Activated CD4-positive, alpha-beta T cell treated with anti-CD3 and anti-CD28 coated beads for 4 hours (primary cell): ENCODE measurements at places on chromosomes 5 and 9.

- DNase-seq: no peak
These were observed 20.1 kb upstream of the NSMF start for GRCh38 chr9:137478962-137479861.

DNA sequence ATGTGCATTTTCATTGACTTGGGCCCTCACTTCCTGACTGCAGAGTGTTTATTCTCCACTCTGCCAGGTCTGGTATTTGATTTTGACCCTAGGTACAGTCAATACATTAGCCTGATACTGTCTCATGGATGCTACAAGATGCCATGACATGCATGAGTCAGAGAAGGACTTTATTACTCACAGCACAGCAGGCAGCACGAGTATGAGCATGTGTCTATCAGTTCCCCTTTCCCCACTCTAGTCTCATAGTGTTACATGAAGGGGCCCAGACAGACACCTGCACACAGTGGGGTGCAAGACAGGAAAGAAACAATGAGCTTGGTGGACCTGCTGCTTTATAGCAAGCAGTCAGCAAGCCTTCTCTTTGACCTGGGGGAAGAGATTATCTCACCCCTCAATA, 19.6 kb downstream of the ITGA2 start:
- DNase-seq: peak; percentile 9

- DNase-seq: no peak
These were observed 45.5 kb downstream of the NDST1 start for GRCh38 chr5:150553402-150553801.

DNA sequence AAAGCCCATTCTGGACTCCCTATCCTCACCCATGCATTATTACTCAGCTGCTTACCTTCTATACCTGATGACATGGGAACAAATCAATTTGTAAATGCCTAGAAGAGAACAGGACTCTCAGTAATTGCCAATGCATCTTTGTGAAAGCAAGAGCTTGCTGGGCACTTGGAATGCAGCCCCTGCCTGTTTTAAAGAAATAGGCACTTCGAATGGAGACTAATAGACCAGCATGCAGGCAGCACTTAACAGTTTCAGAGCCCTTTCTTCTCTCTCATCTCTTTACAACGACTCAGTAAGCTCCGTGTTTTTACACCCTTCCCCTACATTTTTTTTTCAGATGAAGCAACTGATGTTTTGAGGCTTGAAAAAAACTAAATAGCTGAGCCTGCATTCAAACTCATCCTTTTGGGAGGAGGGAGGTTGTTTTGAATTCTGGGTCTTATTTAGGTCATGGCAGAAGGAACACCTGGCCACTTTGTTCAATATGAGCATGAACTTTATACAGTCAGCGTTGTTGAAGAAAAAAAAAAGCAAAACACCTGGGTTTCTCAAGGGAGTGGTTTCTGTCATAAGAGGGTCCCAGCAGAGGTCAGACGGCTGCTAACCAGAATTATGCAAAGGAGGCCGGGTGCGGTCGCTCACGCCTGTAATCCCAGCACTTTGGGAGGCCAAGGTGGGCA, 34.6 kb upstream of the WHRN start:
- no peak for DNase-seq

- DNase-seq: no peak
These were observed 4.5 kb downstream of the ZNF608 start for GRCh38 chr5:124741711-124742496.

- DNase-seq: no peak
These were observed 694.6 kb downstream of the DNAH5 start for GRCh38 chr5:13249854-13250253.

DNA sequence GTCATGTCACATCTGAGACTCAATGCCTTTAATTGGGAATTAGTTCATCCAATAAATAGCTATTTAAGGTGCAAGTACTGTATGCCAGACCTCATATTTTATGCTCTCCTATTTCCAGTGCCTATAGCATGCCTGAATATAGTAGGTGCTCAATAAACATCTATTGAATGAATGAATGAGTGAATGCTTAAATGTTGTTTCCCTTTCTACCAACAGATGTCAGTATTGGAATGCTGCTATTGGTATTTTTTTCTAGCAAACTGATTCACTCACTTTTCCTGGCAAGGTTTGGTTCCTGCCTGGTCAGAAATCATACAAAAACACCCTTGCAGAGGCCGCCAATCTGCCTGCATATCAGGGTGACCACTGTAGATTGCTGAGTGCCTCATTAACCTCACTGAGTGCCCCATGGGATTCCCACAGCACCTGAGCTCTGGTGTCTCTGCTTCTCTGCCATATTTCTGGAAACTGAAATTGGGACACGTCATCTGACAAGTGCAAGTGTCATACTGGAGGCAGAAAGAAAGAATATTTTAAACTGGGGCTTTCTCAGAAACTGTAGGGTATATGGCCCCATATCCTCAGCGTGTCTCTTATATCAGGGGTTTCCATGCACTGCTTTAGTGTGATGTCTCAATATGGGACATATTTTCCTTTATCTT, 359.7 kb downstream of the TRIM32 start:
- no peak for DNase-seq

GRCh38 chr5:145548097-145548496, 287.0 kb downstream of the PRELID2 start:
- DNase-seq: no peak

- no peak for DNase-seq
These were observed 34.9 kb upstream of the FOXI1 start for GRCh38 chr5:170070556-170071412.
